Right ventricle myocardium superior (tissue), 1 donor: ENCODE measurements at places on chromosomes 6 and 20. TPM values are rescaled to one million over a fixed set of nuclear protein-coding genes. Genes with fewer than 3 reads are reported as not detected.

Gene CFB
- 5.5 TPM for total RNA-seq

DNA sequence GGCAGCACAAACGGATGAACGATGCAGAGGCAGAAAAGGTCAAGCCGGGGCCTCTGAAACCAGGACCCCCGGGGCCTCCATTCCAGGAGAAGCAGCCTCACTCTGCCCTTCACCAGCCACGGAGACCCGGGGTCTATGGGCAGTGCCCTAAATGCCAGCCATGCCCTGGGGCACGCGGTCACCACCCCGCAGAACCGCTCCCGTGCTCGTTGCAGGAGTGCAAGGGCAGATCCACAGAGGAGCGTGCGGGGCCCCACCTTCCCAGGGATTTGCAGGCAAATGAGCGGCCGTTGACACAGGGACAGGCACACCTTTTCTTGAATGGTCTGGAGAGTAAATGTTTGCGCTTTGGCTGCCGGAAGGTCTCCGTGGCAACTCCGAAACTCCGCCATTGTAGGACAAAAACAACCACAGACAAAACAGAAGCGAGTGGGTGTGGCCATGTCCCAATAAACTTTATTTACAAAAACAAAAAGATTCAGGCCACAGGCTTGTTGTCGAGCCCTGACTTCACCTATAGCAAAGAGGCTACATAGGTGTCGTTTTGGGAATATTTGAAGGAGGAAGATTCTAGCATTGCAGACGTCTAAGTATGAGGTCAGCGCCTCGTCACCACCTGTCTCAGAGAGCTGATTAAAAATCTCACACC lies 163.3 kb downstream of the TAF4 start:
- DNase-seq: peak; percentile 21

- no peak for DNase-seq
Observed at GRCh38 chr6:138856654-138857053, 60.8 kb downstream of the ECT2L start.

DNA sequence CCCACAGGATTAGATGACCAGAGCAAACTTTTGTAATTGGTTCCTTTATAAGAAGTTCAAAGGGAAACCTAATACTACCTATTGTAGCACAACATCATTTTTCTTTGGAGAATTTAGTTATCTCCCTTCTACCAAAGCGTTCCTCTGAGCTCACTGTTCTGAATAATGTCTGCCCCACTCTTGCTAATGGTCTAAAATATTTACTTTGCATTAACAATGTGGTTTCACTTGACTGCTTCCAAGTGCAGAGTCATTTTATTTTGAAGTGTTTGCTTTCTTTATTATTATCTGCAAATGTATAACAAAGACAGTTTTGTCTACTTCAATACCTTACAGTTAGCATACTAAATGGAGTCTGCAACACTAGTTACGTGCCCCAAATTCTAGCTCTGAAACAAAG lies 15.0 kb downstream of the TRAPPC3L start:
- DNase-seq: no peak

- no peak for DNase-seq
Observed at GRCh38 chr20:16947479-16947878, 199.3 kb downstream of the OTOR start.

Gene PPDPF
- total RNA-seq: 246 TPM

DNA sequence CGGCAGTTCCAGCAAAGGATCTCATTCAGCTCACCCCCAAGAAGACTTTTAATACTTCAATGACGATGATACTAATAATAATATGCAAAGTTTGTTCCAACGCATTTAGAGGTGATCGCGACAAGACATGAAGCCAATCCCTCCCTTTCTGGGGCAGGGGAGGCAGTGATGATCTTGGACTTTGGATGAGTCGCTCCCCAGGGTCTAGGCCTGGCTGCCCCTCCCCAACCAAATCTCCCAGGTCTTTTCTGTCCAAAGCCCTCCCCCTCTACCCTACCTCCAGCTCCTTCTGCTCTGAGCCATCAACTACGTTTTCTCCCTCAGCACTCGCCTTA lies 33.9 kb downstream of the HLA-A start:
- no peak for DNase-seq

- DNase-seq: no peak
Observed at GRCh38 chr20:9015984-9016324, 52.9 kb upstream of the PLCB4 start.

DNA sequence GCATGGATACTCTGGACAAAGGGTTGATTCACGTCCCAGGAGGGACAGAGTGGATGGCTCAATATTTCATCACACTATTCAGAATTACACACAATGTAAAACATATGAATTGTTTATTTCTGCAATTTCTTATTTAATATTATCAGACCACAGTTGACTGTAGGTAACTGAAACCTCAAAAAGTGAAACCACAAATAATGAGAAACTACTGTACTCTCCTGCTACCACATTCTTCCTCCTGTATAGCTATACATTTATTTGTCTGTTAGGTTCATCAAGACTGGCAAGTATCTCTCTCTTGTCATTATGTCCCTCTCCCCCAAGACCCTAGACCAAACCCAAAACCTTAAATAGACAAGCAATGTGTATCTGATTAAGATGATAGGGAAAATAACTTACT lies 60.0 kb downstream of the SYCP2 start:
- DNase-seq: no peak

Gene CCN2
- 13.9 TPM for total RNA-seq

- DNase-seq: no peak
Observed at GRCh38 chr6:25297039-25297441, 17.9 kb downstream of the CARMIL1 start.

- peak; percentile 56 for DNase-seq
Observed at GRCh38 chr6:169725125-169726048, 1.1 kb upstream of the PHF10 start.

- no peak for DNase-seq
Observed at GRCh38 chr6:13117570-13117969, 210.8 kb downstream of the TBC1D7 start.

DNA sequence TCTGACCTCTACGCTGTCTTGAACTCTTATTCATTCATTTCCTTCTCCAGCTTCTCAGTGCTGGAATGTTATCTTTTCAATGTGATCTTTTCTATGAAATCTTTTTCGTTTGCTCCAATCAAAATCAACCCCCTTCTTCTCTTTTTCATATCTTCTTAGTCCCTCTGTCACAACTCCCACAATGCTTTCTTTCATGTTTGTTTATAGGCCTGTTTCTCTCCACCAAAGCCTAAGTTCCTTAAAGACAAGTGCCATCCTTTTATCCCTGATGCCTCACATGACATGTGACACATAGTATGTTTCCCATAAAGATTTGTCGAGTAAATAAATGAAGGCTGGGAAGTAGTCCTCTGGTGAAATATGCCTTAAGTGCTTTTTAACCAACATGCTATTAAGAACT lies 38.1 kb downstream of the CRYBG1 start:
- DNase-seq: no peak

Gene SLC22A2
- not detected for total RNA-seq

GRCh38 chr6:34151321-34152041 lies 5.6 kb upstream of the GRM4 start:
- no peak for DNase-seq

Gene PRDM13
- total RNA-seq: not detected

DNA sequence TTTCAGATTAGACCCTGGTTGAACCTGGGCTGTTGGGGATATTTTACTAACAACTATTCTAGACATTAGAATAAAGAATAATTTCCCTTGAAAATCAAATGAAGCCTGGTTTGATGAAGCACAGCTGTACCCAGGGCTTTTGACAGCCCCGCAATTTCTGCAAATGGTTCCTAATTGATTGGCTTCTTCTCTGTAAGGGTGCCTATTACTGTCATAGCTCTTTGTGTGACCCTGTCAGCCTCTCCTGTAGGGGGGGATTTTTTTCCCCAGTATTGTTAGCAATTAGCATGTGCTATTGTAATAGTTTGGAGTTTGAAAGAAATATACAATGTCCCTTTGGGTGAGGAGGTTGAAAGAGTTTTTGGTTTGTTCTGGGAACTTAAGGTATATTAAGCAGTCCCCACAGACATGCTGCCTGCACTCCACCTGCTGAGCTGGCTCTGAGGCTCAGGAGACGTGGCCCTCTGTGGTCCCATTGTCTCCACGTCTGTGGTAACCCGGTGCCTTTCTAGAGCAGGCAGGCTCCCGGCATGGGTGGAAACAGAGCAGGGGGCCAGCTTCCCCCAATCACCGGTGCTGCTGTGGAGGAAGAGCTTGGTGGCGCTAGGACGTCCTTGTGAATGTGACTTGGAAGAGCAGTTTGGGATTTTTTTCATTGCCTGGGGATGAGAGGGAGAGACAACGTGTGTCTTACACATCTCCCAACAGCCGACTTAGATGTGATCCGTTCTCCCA lies 47.3 kb upstream of the CLDN20 start:
- no peak for DNase-seq

Gene STX7
- total RNA-seq: 55.1 TPM

Gene CRIP3
- 4.1 TPM for total RNA-seq

Gene CRISP2
- not detected for total RNA-seq

DNA sequence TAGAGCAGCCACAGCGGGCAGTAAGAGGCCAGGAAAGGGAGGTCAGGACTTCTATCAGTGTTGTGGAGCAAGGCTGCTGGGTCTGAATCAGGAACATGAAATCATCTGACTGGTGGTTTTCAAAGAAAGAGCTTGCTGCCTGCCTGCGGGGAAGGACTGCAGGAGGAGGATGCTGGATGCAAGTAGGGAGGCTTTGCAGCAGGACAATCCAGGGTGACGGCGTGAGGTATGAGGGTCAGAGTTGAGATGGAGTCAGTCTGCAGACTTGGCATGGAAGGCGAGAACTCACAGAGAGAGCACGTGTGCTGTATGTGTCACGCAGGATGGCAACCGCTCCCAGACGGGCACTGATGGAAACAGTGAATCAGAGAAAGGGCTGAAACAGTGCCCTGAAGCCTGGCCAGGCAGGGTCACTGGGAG lies 59.2 kb upstream of the CD93 start:
- no peak for DNase-seq

DNA sequence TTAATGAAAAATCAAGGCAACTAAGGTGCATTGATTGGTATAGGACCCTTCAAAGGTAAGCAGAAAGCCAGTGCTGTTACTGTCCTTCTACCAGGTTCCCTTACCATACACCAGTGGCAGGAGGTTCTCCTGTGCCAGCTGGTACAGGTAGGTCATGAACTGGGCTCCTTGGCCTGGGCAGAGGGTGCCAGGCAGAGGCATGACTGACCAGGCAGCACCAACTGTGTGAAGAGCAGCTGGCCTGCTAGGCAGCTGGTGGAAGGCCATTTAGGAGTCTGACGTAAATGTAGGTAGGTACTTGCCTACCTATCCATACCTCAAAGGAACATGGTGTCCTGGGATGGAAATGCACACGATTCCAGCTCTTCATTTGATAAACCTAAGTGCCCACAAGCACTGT lies 23.3 kb downstream of the PCNA start:
- no peak for DNase-seq

Gene ADAM33
- total RNA-seq: 12.6 TPM

DNA sequence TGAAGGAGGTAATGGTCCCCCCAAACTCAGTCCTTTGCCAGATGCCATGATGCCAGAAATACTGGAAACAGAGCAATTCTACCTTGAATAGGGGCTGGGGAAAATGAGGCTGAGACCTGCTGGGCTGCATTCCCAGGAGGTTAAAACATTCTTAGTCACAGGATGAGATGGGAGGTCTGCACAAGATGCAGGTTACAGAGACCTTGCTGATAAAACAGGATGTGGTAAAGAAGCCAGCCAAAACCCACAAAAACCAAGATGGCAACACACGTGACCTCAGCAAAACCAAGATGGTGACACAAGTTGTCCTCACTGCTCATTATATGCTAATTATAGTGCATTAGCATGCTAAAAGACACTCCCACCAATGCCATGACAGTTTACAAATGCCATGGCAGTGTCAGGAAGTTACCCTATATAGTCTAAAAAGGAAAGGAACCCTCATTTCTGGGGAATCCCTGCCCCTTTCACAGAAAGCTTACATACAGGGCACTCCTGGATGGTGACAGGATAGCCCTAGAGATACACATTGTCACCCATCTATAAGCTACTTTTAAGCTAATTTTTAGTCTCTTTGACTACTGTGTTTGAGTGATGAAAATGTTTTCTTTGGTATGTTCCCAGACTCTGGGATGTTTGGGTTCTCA lies 979.7 kb downstream of the TBC1D32 start:
- DNase-seq: no peak

DNA sequence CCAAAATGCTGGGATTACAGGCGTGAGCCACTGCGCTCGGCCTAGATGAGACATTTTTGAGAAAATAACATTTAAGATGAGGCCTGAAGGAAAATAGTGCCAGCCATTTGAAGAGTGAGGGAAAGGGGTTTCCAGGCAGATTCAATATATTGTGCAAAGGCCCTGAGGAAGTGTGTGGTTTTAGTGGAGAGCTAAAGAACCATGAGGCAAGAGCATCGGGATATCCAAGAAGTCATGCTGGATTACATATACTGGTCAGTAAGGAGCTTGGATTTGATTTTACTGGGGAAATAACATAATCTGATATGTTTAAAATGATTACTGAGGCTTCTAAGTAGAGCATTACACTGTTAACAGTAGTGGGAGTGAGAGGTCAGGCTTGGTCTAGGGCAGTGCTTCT lies 47.0 kb downstream of the CARMIL1 start:
- no peak for DNase-seq

Gene AVP
- 0.51 TPM for total RNA-seq

Gene GPR63
- 0.40 TPM for total RNA-seq

GRCh38 chr6:164152611-164153010 lies 738.1 kb downstream of the QKI start:
- DNase-seq: no peak

GRCh38 chr20:36249450-36249849 lies 13.2 kb downstream of the AAR2 start:
- no peak for DNase-seq

Gene HAO1
- total RNA-seq: not detected

Gene OR2H1
- total RNA-seq: not detected
